ENCODE measurements at places on chromosomes 5 and 9.

- no peak for DNase-seq
Measured at GRCh38 chr9:77968506-77968905, 63.1 kb downstream of the GNAQ start.

DNA sequence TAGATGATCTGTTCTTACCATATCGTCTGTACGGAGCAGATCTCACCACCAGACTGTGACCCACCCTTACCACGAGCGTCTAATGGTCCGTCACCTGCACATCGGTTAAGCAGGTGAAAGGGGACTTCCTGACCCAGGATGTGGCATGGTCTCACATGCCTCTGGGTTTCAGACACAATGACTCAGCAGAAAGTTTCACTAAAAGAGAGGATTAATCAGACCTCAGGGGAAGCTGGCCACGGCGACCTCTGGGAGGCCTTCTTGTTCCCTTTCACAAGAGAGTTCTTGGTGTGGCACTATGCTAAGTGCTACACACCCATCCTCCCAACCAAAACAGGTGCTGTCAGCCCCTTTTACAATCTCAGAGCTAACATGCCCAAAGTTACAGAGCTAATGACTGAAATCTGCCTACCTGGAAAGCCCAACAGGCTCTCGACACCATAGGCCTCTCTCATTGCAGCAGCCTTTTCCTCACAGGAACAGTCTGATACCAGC is 41.6 kb downstream of the ADAMTS12 start:
- DNase-seq: no peak

DNA sequence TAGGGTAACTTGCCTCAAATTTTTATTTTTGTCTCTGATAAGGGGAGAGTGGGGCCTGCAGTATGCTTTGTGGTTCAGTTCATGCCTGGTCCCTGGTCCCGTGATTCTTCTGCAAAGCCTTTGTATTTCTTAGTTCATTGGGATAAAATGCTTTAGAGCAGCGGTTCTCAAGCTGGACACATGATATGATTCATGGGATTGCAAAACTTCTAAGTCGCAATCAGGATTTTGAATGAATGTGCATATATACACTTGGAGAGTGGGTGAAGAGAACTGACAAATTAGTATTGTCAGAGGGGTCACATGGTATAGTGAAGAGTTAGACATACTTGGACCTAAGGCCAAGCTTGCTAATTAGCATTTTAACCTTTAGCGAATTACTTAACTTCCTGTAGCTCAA is 265.4 kb upstream of the KLF9 start:
- no peak for DNase-seq

DNA sequence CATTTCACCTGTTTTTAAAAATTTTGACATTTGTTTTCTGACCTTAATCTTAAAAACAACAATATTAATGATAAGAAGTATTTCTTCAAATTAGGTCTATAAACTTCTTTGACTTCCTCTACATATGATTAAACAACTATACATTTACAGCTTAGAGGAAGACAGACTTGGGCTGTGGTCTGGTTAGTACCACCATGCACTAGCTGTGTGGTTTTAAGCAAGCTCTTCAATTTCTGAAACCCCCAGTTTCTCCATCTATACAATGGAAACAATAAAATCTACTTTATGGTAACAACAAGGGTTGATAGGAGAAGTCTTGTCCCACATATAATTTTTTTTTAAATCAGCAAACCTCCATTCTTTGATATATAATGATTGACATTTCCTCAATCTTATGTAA is 15.7 kb downstream of the ANKDD1B start:
- no peak for DNase-seq

DNA sequence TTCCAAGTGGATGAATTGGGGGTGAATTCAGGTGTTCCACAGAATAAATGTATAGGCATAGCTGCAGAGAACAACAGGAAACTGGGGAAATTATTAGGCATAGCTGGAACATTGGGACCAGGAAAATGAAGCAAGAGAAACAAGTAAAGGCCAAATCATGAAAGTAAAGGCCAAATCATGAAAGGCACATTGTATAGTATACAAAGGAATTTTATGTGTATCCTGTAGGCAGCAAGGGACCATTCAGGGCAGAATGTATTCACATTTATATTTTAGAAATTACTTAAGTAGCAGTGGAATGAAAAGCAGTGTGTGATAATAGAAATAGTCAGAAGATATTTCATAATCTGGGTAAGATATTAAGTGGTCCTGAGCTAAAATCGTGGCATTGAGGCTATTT is 127.3 kb upstream of the GRHPR start:
- DNase-seq: no peak

GRCh38 chr5:178203670-178204181 is 607 bp upstream of the HNRNPAB start:
- no peak for DNase-seq

DNA sequence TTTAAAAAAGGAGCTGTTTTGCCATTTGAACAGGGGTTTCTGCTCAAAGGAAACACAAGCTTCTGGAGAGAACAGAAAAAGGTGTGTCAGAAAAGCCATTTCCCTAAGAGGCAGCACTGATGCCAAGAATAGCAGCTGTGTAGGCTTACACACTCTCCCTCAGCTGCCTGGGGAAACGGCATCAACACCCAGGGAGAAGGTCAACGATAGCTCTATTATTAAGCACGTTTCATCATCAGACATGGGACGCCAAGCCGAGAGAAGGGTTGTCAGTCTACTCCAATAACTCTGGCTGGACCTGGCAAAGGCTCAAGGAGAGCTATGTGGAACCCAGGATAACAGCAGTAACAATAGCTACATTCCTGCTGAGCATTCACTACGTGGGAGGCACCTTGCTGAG is 314.2 kb downstream of the CDK5RAP2 start:
- DNase-seq: no peak

DNA sequence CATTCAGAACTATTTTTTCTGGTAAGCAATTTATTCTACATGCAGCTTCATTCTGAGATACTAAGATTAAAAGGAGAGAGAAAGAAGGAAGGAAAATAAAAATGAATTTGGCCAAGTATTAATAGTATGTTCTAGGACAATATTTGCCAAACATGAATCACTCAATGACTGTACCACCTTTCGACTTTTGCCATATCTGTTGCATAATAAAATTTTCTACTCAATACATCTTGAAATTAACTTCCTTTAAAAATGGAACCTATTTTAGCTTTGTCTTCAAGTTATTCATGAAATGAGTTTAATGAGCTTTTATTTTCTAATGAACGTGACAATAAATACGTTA is 111.8 kb downstream of the MARCHF3 start:
- DNase-seq: no peak

GRCh38 chr5:151672516-151672915 is 14.2 kb downstream of the SPARC start:
- DNase-seq: no peak

DNA sequence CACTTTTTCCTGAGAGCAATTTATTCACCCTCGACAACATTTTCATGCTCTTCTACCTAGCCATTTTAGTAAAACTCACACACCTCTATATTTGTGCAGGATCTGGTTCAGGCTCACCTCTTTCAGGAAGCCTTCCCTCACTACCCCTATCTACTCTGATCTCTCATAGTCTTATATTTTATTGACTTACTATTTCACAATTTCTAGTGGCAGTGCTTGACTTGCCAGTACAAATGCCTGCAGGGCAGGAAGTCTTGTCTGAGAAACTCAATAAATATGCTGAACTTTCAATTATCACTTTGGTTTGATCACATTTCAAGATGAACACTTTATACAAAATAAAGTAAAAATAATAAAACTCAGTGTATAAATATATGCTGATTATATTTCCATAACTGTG is 226.8 kb downstream of the CETN3 start:
- DNase-seq: no peak

- DNase-seq: no peak
Measured at GRCh38 chr9:108213511-108213910, 642.3 kb downstream of the ACTL7B start.

GRCh38 chr5:77744116-77744515 is 32.0 kb downstream of the TBCA start:
- DNase-seq: no peak

DNA sequence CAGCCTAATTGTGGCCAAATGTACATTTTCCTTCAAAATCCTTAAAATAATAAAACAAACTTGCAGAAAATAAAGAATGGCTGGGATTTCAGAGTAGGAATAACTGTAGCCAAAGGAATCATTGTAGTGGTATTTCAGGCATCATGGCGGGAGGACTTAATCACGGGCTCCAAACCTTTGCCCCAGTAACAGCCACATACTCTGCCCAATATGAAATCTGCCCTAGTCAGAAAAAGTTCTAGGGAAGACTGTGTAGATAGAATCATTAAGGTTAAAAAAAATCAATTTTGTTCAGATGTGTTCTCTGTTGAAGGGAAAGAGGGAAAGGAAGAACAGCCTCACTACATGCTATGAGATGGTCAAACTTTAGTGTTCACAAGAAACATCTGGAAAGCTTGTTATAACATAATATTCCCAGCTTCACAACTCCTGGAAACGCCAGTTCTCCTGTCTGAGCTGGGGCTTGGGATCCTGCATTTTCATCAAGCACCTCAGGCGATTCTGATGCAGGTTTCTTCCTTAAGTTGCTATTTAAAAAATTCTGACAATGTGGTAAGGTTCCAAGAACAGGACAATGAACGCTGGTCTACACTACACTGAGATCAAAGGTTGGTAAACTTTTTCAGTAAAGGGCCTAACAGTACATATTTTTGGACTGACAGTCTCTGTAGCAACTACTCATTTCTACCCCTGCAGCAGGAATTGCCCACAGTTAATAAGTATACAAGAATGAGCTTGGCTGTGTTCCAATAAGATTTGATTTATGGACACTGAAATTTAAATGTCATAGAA is 87.9 kb downstream of the CEMIP2 start:
- DNase-seq: no peak

GRCh38 chr5:171418982-171419687 is at the start of gene FGF18:
FGF18 (plus strand) TSS chr5:171419647; CDS start chr5:171420200, 553 bp downstream.
- DNase-seq: peak; percentile 46

DNA sequence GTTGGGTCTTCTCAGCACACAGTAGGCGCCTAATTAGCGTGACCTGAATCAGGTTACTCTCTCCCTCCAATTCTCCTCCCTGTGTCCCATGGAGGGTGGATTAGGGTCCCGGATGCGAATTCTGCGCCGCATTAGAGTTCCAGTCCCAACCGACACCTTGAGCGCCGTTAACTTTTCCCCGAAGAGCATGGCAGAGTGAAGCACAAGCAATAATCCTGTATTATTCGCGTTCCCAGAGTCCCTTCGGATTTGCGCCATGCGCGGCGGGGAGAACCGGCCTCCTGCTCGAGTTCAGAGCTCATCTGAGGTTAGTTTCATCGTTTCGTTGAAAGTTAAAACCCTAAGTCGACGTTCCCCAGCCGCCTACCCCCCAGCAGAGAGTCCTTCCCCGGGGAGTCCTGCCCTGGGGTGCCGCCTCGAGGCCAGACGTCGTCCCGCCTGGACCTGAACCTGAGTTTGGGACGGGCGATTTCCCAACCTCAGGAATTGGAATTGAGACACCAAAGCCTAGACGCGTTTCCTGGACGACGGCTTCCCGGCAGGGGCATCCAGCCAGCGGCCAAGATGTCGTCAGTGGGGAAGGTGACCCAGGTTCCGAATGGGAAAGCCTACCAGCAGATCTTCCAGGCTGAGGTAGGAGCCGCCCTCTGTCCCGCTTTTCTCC is at the start of gene CCDC180:
TSS of gene CCDC180 (plus strand) at position 160 of the 664 bp plus-strand sequence. CDS start at position 565, 405 bp downstream.
- DNase-seq: peak; percentile 2

DNA sequence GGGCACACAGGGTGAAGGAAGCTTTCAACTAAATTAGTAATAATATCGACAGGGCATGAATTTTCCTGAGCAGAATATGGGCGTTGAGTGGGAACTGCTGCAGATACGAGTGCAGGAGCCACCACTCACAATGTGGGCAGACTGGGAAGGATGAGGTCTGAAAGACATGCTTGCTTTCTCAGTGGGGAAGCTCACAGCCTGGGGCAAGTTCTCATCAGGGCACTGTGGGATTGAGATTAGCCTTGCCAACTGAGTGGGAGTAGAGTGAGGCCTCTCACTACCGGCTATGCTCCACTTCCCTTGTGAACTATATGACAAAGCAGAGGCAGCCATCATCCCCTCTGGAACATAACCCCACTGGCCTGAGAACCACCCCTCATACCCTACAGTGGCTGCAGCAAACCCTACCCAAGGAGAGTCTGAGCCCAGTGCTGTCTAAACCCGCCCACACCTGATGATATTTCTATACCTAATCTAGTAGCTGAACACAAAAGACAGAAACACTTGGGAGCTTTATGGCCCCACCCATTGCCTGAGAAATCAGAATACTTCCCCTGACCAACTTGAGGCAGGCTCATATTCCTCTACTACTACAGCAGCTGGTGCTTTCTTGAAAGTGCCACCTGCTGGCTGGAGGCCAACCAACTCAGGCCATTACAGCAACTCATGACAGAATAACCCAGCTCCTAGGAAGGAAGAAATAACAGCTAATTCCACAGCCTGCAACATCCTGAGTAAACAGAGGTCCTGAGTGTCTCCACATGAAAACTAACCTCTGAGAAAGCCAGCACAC is 173.7 kb upstream of the SPEF2 start:
- no peak for DNase-seq

GRCh38 chr5:173486355-173487225 is 129.9 kb downstream of the BOD1 start:
- no peak for DNase-seq

DNA sequence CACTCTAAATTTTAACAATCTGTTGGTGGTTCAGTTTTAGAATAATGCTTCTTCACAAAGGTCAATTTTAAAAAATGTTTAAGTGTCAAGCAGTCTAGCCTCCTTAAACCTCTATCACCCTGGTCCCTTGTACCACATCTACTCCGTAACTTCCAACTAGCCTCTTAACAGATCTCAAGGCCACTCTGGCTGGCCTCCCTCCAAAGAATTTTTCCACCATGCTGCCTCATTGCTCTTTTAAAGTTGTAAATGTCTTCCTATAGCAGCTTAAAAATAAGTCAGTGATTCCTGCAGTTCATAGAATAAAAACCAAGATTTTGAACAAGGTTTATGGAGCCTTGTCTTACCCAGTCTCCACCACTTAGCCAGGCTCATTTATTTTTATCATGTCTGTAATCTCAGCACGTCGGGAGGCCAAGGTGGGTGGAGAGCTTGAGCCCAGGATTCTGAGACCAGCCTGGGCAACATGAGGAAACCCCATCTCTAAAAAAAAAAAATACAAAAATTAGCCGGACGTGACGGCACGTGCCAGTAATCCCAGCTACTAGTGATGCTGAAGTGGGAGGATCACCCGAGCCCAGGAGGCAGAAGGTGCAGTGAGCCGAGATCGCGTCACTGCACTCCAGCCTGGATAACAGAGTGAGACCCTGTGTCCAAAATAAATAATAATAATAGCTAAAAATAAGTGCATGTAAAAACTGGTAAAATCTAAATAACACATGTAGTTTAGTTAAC is 924.9 kb upstream of the DMAC1 start:
- no peak for DNase-seq

GRCh38 chr5:6572825-6573380 is 59.9 kb downstream of the NSUN2 start:
- DNase-seq: no peak
